ENCODE measurements at places on chromosomes 16 and 17. TPM values are rescaled to one million over a fixed set of nuclear protein-coding genes. Genes with fewer than 3 reads are reported as not detected.

GRCh38 chr17:65297384-65297783 lies 160.2 kb downstream of the RGS9 start:
- DNase-seq: no peak
- H3K4me1 ChIP-seq: peaks cover 2% of the 10 kb centered on the region
- no peak overlapping the region for H3K4me3 ChIP-seq
- H3K27ac ChIP-seq: no peak overlapping the region
- no peaks in the 10 kb centered on the region for H3K36me3 ChIP-seq
- no peaks in the 10 kb centered on the region for H3K27me3 ChIP-seq

TBC1D3I gene
- total RNA-seq: 0.41 TPM

DNA sequence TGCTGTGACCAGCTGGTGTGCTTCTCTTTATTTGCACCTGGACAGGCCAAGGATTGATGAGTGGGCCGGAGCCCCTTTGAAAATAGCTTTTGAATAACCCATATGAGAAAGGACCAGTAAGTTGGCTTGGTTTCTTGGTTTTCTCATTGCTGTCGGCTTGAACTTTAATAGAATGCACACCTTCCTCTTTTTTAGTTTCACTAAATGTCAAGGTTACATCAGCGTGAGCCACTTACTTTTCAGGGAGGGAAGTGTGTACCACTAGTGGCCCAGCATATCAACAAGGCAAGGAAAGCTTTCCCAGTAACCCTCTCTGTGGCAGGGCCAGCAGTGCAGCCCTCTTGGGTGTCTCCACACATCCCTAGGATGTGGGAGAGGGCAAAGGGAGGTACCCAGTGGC lies 433.3 kb downstream of the CA10 start:
- H3K27me3 ChIP-seq: no peaks in the 10 kb centered on the region
- no peak overlapping the region for H3K27ac ChIP-seq
- H3K36me3 ChIP-seq: no peaks in the 10 kb centered on the region
- H3K4me1 ChIP-seq: no peaks in the 10 kb centered on the region
- no peak for DNase-seq
- no peak overlapping the region for H3K4me3 ChIP-seq

GRCh38 chr17:1112875-1113274 lies 66.9 kb downstream of the ABR start:
- no peak overlapping the region for H3K4me3 ChIP-seq
- H3K36me3 ChIP-seq: no peaks in the 10 kb centered on the region
- H3K4me1 ChIP-seq: no peaks in the 10 kb centered on the region
- no peaks in the 10 kb centered on the region for H3K27me3 ChIP-seq

PLA2G10 gene
- total RNA-seq: not detected
